ENCODE measurements at places on chromosomes 3 and 15. TPM values are rescaled to one million over a fixed set of nuclear protein-coding genes. Genes with fewer than 3 reads are reported as not detected.

Gene NR2E3
- total RNA-seq, result not detected

Gene HIGD2B
- total RNA-seq, result not detected

Gene TMEM39A
- total RNA-seq, result 48.2 TPM

Gene SAMMSON
- 3.4 TPM for total RNA-seq

Gene TLE3
- total RNA-seq, result 90.1 TPM

Gene PLA2G4F
- not detected for total RNA-seq

Gene CYP1A1
- 0.18 TPM for total RNA-seq

Gene EFCAB12
- 0.40 TPM for total RNA-seq

Gene EFHB
- total RNA-seq, result 8.4 TPM

Gene GPR149
- not detected for total RNA-seq

Gene GPR87
- total RNA-seq, result not detected

Gene MRPL46
- 17.6 TPM for total RNA-seq

Gene VEPH1
- total RNA-seq, result 1.0 TPM

Gene ACAD9
- 54.0 TPM for total RNA-seq

Gene GRIP2
- total RNA-seq, result 2.3 TPM

Gene VIPR1
- total RNA-seq, result 5.8 TPM

Gene ASB14
- not detected for total RNA-seq

- no peak for DNase-seq
Observed at GRCh38 chr3:58271901-58272501, 34.0 kb upstream of the RPP14 start.

DNA sequence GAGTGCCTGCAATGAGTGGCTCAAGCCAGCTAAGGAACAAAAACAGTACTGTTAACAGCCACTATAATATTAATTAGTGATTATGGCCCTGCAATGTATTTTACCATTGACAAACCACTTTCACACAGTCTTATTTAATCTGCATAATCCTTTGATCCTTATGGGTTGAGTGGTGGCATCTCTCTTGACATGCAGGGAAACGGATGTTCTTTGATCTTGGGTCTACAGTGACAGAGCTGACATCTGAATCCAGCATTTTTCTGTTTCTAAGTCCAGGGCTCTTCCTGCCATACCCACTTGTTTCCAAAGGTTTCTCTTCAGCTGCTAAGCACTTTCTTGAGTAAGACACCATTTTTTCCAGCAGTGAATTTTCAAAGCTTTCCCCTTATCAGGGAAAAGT lies 277.7 kb upstream of the ROPN1 start:
- DNase-seq, result no peak

GRCh38 chr15:65980824-65981456 lies 111.6 kb downstream of the RAB11A start:
- no peak for DNase-seq

DNA sequence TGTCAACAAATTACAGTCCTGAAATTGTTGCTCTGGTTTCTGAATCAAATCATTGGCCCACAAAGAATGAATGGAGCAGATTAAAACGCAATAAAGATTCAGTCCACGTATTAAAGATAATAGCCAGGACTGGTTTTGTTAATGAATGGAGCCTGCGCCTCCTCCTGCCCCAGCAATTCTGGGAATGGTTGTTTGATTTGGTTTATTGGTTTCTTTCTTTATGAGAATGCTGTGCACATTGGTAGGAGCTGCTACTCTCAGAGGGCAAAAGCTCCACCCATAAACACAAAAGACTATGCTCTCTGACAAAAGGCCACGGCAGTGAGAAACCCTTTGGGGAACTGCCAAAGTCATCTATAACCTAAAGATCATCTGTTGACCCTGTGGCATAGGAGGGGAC lies 261.1 kb downstream of the ABHD5 start:
- no peak for DNase-seq

- DNase-seq, result no peak
Observed at GRCh38 chr15:72163719-72164118, 33.9 kb downstream of the GRAMD2A start.

DNA sequence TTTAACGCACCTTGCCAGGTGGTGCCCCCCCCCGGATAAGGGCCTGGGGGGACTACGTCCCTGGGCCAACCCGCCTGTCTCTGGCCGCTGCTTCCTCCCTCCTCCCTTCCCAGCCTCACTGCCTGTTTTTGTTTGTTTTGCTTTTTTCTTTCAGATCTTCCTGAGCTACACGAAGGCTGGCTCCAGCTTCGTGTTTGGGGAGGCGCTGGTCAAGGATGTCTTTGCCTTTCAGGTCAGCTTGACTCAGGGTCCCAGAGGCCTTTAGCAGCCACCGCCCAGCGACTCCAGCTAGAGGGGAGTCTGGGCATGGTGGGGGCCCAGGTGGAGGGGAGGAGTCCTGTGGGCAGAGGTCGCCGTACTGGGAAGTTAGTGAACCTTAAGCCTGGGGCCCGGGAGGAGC lies 24.1 kb downstream of the SLC28A1 start:
- DNase-seq, result no peak

- no peak for DNase-seq
Observed at GRCh38 chr15:81347910-81348309, 24.0 kb upstream of the STARD5 start.

- no peak for DNase-seq
Observed at GRCh38 chr15:76060118-76060989, 569 bp downstream of the TMEM266 start.

GRCh38 chr15:39188930-39189329 lies 391.9 kb upstream of the THBS1 start:
- no peak for DNase-seq

DNA sequence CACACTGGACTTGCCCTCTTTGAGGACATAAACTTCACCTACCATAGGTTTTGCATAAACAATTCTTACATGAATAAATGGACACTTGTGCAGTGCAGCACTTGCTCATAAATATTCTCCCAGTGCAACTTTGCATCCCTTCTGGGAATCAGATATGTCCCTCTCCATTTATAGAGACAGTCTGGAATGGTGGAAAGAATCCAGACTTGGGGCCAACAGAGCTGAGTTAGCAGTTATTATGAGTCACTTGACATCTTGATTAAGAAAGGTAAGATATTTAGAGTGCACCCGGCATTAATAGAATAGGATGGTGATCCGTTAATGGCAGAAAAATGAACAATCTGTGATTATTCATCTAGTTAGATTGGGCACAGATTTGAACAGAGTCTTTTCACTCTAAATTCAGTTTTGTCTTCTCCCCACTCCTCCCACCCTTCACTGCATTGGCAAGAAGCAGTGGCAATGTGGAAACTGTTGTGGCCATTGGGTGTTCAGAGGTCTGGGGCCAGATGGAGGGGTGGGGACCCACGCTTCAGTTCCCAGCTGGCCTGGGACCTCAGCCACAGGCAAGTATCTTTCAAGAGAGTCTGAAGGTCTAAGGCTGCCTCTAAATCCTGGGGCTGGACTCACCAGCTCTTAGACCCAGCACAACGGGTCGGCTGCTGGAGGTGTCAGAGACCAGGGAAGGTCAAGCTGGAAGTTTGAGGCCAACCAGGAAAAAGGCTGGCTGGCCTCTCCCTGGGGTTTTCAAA lies 58.9 kb upstream of the KY start:
- DNase-seq, result no peak

- DNase-seq, result peak; percentile 79
Observed at GRCh38 chr15:78308422-78309032, 9.1 kb upstream of the SKIC8 start.

DNA sequence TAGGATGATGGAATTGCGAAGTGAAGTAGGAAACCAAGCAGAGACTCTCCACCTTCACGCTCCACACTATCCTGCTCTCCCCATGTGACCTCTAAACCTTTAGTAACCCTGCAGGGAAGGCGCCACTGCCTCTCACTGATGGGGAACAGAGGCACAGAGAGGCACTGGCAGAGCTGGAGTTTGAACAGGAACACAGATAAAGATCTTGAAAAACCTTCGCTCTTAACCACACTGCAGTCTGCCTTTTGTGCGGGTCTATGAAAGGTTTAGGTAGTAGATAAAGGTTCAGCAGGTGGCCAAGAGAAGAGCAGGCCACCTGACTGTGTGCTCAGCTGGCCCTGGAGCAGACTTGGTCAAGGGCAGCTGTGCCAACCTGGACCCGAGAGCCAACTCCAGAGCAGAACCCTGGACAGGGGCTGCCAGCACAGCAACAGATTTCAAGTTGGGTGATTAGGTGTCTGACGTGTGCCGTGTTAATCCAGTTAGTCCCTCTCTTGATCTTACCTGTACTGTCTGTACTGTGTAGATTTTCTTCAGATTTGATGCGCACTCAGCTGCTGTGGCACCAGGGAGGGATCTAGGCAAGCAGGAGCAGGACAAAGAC lies 15.2 kb downstream of the EIF4E3 start:
- no peak for DNase-seq

GRCh38 chr15:63107895-63108546 lies 13.6 kb upstream of the LACTB start:
- DNase-seq, result peak; percentile 80

DNA sequence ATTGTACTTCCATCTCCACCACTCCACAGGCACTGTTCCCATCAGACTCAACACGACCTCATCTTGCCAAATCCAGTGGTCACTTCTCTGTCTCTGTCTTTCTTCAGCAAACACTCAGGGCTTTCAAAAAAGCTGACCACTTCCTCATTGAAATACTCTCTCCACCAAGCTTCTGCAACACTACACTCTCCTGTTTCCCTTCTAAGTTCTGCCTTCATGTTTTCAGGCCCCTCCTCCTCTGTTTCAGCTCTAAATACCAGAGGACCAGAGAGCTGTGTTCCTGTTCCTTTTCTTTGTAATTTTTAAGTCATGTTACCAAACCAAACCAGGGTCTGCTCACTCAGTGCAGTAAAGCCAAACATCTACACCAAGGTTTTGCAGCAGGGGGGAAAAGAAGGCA lies 33.8 kb upstream of the ACP3 start:
- no peak for DNase-seq

DNA sequence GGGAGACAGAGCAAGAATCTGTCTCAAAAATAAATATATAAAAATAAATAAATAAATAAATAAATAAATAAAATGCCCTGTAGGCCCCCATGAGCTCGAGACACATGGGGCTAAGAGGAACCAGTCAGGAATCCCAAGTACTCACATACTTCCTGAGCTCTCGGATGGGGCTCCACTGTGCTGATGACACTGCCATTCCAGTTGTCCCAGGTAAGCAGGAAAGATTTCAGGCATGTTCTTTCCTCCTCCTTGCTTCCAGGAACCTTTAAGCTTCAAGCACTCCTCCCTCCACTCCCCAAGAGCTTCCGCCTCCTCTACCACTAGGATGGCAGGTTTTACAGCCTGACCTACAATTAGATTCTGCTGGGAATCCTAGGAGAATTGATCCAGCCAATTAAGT lies 113.4 kb downstream of the SLC49A4 start:
- no peak for DNase-seq

DNA sequence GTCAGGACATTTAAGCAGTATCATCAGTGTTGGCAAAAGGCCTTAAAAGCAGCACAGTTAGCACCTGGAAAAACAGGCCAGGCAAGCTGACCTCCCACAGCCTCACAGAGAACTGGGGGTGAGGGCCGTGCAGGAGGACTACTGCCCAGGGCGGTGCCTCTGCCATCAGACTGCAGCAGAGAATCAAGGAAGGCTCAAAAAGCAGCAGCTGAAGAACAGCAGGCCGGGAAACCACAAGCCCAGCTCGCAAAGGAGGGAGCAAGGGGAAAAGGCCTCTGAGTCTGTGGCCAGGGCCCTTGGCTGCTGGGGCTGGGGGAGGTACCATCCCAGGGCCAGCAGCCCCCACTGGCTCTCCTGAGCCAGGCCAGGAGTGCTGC lies 84.2 kb downstream of the SEC22A start:
- DNase-seq, result no peak

DNA sequence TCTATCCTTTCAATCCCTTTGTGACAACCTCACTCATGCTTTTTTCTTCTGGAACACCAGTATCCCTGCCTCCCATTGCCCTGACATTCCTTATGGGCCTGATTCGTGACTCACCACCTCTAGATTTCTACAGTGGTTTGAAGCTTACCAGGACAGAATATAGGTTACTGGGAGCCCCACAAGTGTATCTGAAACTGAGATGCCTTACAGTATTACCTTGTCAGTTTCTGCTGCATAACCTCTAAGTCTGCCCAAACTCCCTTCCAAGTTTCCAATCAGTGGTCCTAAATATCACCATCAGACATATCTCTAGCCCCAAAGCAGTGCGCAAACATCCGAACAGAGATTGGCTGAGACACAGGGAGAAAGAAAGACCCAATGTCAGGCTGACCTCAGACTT lies 5.6 kb downstream of the CPB1 start:
- DNase-seq, result no peak

DNA sequence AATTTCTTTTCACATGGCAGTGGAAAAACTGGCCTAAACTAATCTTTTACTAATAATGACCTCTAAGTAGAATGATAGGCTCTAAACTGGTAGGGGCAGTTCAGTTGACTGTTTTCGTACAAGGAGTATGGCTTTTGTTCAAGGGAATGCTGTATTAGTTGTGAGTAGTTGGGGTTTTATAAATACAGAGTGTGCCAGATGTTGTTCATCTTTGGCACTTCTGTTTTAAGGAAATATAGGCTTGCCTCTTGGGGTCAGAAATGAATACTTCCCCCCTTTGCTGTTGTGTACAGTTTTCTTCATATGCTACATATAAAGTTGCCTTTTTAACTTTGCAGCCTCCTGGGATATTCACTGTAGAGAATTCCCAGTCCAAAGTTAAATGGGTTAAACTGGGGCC lies 181.0 kb upstream of the CGNL1 start:
- DNase-seq, result no peak

DNA sequence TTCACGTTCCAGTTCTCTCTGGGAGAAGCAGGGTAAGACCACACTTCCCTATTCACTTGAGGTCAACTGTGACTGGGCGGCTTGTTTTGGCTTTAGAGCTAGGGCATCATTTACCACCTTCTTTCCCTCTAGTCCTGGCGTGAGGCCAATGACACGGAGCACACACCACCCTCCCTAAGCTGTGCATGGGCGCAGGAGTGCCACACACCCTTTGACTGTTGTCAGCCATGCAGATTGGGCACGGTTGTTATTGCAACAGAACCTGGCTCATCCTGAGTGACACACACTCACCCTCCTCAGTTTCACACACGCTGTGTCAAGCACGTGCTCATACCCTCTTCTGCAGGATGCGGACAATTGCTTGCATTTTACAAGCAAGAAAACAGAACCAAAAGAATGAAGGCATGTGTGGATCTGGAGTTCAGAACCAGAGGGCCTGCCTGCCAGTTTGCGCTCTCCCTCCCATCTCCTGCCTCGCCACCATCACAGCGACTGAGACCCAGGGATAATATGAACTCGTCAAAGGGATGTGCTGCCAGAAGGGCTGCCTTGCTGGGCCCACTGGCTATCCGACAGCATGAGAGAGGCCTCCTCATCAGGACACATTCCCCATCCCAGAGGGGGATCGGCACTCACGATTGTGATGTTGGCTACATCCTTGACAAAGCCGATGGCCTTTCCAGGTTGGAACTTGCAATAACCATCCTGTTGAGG lies 17.6 kb downstream of the CTSH start:
- peak; percentile 57 for DNase-seq
